ENCODE measurements at places on chromosomes 16 and 17. TPM values are rescaled to one million over a fixed set of nuclear protein-coding genes. Genes with fewer than 3 reads are reported as not detected.

GRCh38 chr17:17741349-17742023 lies 60.2 kb downstream of the RAI1 start:
- no peaks in the 10 kb centered on the region for H3K36me3 ChIP-seq
- H3K4me1 ChIP-seq, result peaks cover 2% of the 10 kb centered on the region
- peak overlapping the region; percentile 43 for H3K4me3 ChIP-seq
- H3K27ac ChIP-seq, result no peak overlapping the region

GRCh38 chr17:45113424-45113754 lies 18.9 kb downstream of the PLCD3 start:
- no peak overlapping the region for H3K27ac ChIP-seq
- no peak for DNase-seq
- H3K4me1 ChIP-seq, result no peaks in the 10 kb centered on the region
- H3K36me3 ChIP-seq, result no peaks in the 10 kb centered on the region
- no peak overlapping the region for H3K4me3 ChIP-seq

DNA sequence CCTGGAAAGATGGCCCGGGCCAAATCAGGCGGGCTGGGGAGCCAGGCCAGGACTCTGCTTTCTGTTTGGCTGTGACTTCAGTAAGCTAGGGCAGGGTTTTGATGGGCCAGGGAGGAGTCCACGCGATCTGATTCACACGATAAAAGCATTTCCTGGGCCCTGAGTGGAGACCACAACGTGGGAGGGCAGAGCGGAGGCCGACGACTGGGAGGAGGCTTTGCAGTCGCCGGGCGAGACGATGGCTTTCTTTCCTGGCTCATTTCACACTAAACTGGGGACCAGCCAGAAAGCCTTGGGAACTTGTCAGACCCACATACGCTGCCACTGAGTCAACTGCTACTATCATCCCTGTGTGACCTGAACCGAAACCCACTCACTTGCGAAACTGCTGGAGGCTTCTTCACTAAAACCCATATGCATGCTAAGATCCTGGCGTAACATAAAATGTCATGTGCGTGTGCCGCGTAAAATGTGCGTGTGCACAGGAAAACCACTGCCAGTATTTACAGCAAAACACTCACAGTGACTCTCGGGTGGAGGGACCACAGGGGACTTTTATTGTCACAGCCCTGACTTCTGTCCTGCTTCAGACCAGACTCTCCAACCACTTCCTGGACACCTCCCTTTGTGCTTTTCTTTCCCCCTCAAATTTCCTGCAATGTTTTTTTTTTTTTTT lies 14.2 kb upstream of the RHBDF2 start:
- no peak for DNase-seq
- no peaks in the 10 kb centered on the region for H3K27me3 ChIP-seq
- H3K4me3 ChIP-seq, result no peak overlapping the region

DNA sequence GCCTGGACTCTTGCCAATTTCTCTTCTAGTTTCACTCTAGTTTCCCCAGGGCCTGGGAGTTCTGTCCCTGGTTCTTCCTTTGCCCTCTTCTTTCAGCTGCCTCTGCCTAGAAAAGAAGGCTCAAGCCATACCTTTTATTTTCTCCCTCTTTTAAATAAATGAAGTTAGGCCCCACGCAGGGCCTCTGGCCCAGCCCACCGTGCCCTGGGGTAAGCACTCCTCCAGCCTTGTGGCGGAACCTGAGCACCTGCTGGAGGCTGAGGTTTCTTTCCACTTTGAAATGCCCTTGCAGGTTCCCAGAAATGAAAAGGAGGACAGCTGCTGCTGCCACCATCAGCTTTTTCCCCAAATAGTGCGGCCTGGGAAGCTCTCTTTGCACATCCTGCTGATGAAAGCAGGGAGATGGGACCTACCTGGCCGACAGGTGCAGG lies 139.4 kb downstream of the CCDC182 start:
- H3K27ac ChIP-seq, result no peak overlapping the region
- no peak overlapping the region for H3K4me3 ChIP-seq
- peaks cover 3% of the 10 kb centered on the region for H3K4me1 ChIP-seq
- no peaks in the 10 kb centered on the region for H3K36me3 ChIP-seq
- no peak for DNase-seq
- no peaks in the 10 kb centered on the region for H3K27me3 ChIP-seq

DNA sequence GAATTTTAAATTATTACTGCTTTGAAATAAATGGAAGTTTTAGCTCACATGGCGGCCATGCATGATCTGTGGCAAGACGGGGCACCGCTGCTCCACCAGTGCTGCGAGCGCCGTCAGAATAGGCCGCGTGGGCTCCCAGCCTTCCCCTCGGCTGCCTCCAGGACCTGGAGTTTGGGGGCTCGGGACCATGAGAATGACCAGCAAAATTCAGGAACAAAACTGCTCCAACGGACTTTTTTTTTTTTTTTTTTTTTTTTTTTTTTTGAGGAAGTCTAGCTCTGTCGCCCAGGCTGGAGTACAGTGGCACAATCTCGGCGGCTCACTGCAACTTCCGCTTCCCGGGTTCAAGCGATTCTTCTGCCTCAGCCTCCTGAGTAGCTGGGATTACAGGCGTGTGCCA lies 38.3 kb upstream of the AKAP1 start:
- H3K4me3 ChIP-seq, result no peak overlapping the region
- H3K27me3 ChIP-seq, result no peaks in the 10 kb centered on the region
- H3K4me1 ChIP-seq, result peaks cover 2% of the 10 kb centered on the region
- no peak overlapping the region for H3K27ac ChIP-seq

GRCh38 chr16:85061566-85061965 lies 34.0 kb downstream of the KIAA0513 start:
- H3K4me1 ChIP-seq, result peaks cover 2% of the 10 kb centered on the region
- no peak for DNase-seq
- H3K4me3 ChIP-seq, result no peak overlapping the region
- H3K27me3 ChIP-seq, result no peaks in the 10 kb centered on the region
- no peak overlapping the region for H3K27ac ChIP-seq

DNA sequence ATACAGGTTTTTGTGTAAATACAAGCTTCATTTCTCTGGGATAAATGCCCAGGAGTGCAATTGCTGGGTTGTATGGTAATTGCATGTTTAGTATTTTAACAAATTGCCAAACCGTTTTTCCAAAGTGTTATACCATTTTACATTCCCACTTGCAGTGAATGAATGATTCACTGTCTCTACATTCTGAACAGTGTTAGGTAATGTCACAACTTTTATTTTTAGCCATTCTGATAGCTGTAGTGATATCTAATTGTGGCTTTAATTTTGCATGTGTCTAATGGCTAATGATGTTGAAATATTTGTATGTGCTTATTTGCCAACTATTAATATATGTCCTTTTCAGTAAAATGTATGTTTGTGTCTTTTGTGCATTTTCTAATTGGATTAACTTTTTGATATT lies 156.9 kb upstream of the CES5A start:
- H3K36me3 ChIP-seq, result no peaks in the 10 kb centered on the region
- no peak for DNase-seq
- no peak overlapping the region for H3K27ac ChIP-seq
- H3K27me3 ChIP-seq, result no peaks in the 10 kb centered on the region
- H3K4me1 ChIP-seq, result no peaks in the 10 kb centered on the region

GRCh38 chr17:81034168-81034777 lies 678 bp upstream of the BAIAP2 start:
- no peak overlapping the region for H3K27ac ChIP-seq
- H3K4me3 ChIP-seq, result peak overlapping the region; percentile 79
- H3K36me3 ChIP-seq, result peaks cover 21% of the 10 kb centered on the region
- peaks cover 4% of the 10 kb centered on the region for H3K4me1 ChIP-seq
- DNase-seq, result peak; percentile 64
- H3K27me3 ChIP-seq, result peaks cover 2% of the 10 kb centered on the region

- no peak for DNase-seq
- H3K4me1 ChIP-seq, result no peaks in the 10 kb centered on the region
- H3K27ac ChIP-seq, result no peak overlapping the region
- no peak overlapping the region for H3K4me3 ChIP-seq
- H3K27me3 ChIP-seq, result no peaks in the 10 kb centered on the region
Measured at GRCh38 chr17:65762973-65763372, 201.5 kb upstream of the AXIN2 start.

- H3K27ac ChIP-seq, result no peak overlapping the region
- H3K36me3 ChIP-seq, result no peaks in the 10 kb centered on the region
- H3K4me1 ChIP-seq, result no peaks in the 10 kb centered on the region
- H3K27me3 ChIP-seq, result peaks cover 5% of the 10 kb centered on the region
Measured at GRCh38 chr17:70169709-70170597, 621 bp downstream of the KCNJ2 start.

GRCh38 chr17:50056217-50056960 lies 479 bp downstream of the ITGA3 start:
- no peaks in the 10 kb centered on the region for H3K27me3 ChIP-seq
- H3K36me3 ChIP-seq, result no peaks in the 10 kb centered on the region
- no peak overlapping the region for H3K27ac ChIP-seq
- peaks cover 10% of the 10 kb centered on the region for H3K4me1 ChIP-seq
- H3K4me3 ChIP-seq, result peak overlapping the region; percentile 79

GRCh38 chr16:70715860-70716357 lies 30.1 kb upstream of the MTSS2 start:
- no peak overlapping the region for H3K4me3 ChIP-seq
- no peak overlapping the region for H3K27ac ChIP-seq
- no peak for DNase-seq
- H3K27me3 ChIP-seq, result no peaks in the 10 kb centered on the region
- peaks cover 9% of the 10 kb centered on the region for H3K4me1 ChIP-seq

- H3K27ac ChIP-seq, result no peak overlapping the region
- H3K36me3 ChIP-seq, result no peaks in the 10 kb centered on the region
- H3K27me3 ChIP-seq, result peaks cover 2% of the 10 kb centered on the region
- no peak for DNase-seq
- peak overlapping the region; percentile 50 for H3K4me3 ChIP-seq
Measured at GRCh38 chr16:559411-560203, 587 bp upstream of the PRR35 start.

GRCh38 chr17:36703860-36704266 lies 102.5 kb downstream of the MRM1 start:
- no peak overlapping the region for H3K27ac ChIP-seq
- no peaks in the 10 kb centered on the region for H3K36me3 ChIP-seq
- no peaks in the 10 kb centered on the region for H3K4me1 ChIP-seq
- peak; percentile 91 for DNase-seq
- peaks cover 4% of the 10 kb centered on the region for H3K27me3 ChIP-seq

- no peaks in the 10 kb centered on the region for H3K4me1 ChIP-seq
- no peak overlapping the region for H3K4me3 ChIP-seq
- DNase-seq, result no peak
- H3K36me3 ChIP-seq, result peaks cover 3% of the 10 kb centered on the region
- no peak overlapping the region for H3K27ac ChIP-seq
Measured at GRCh38 chr17:14078027-14078426, 8.7 kb downstream of the COX10 start.

- H3K36me3 ChIP-seq, result peaks cover 43% of the 10 kb centered on the region
- no peaks in the 10 kb centered on the region for H3K27me3 ChIP-seq
- no peaks in the 10 kb centered on the region for H3K4me1 ChIP-seq
- no peak for DNase-seq
- H3K27ac ChIP-seq, result no peak overlapping the region
- no peak overlapping the region for H3K4me3 ChIP-seq
Measured at GRCh38 chr17:4721203-4722135, 9.8 kb upstream of the MED11 start.

Gene DHX58
- 3.9 TPM for total RNA-seq

Gene PTGES3L
- total RNA-seq, result 4.0 TPM

Gene CD19
- total RNA-seq, result 0.50 TPM

Gene RANBP10
- 15.6 TPM for total RNA-seq

Gene ITPRIPL2
- 9.1 TPM for total RNA-seq

Gene RILP
- total RNA-seq, result 6.0 TPM

Gene ELOB
- total RNA-seq, result 319 TPM

Gene DUXB
- not detected for total RNA-seq

Gene EFCAB5
- not detected for total RNA-seq

Gene MYH13
- not detected for total RNA-seq

Gene SYCE1L
- total RNA-seq, result 11.5 TPM

Gene AOC3
- total RNA-seq, result 2.6 TPM

Gene DHRS7C
- total RNA-seq, result not detected

Gene KRTAP9-8
- not detected for total RNA-seq
